ENCODE measurements at places on chromosomes 12 and 14.

DNA sequence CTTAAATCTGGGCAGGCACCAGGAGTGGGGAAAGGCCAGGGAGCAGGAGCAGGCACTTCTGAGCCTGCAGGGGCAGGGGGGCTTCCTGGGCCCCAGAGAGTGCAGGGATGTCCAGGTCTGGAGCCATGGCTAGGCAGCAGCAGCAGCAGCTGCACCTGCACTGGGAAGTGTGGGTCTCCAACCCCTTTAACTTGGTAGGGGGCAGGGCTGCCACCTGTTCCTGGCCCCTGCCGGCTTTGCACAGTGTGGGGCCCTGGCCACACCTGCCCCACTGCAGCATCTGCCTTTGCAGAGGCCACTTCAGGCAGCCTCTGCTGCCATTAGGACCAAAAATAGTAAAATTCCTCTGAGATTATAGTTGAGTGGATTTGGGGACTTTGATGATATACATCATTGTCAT, 138.5 kb downstream of the SLC16A7 start:
- DNase-seq = no peak

- no peak for DNase-seq
These were observed 1.6 kb downstream of the CTDSP2 start for GRCh38 chr12:57844709-57845477.

GRCh38 chr12:79317179-79317847, 373.5 kb downstream of the PAWR start:
- no peak for DNase-seq

DNA sequence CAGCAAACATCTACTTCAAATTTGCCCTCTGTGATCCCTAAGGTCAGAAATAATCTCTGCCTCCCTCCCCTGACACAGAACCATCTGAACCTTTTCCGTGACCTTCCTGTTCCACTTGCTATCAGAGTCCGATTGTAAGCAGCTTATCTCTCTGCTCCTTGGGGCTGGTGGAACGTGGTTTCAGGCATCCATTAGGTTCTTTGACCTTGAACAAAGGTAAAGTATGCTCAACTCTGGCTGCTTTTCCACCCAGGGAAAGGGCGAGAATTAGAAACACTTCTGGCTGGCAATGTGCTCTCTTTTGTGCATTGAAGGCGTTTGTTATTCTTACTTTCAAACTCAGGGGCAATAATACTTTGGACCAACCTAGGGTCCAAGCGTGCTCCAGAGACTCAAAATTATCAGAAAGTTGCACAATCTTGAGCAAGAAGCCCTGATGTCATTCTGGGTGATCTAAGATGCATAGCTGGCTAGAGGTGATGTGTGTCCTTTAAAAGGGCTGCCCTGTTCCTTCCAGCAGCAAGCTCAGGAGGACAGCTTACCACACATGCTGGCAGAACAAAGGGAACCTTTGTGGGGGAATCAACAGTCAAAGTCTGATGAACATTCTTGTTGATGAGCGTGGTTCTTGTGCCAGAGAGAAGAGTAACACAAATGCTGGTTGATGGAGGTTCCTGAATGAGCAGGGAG, 29.8 kb downstream of the ADGRD1 start:
- no peak for DNase-seq

DNA sequence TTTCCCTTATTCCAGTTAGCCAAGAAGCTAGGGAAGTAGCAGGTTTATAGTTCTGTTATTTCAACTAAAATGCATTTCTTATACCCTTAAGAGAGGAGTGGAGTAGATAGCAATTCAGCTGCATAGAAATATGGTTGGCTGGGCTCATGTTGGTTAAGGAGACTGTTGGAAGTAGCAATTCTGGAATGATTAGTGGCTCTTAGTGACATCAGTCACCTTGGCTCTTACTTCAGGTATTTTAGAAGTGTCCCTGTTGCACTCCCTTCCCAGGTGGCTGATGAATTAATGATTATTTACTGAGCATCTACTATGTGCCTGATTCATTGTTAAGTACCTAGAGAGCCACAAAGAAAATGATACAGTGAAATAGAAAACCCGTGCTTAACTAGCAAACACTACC, 128.1 kb downstream of the MGST1 start:
- DNase-seq = no peak

DNA sequence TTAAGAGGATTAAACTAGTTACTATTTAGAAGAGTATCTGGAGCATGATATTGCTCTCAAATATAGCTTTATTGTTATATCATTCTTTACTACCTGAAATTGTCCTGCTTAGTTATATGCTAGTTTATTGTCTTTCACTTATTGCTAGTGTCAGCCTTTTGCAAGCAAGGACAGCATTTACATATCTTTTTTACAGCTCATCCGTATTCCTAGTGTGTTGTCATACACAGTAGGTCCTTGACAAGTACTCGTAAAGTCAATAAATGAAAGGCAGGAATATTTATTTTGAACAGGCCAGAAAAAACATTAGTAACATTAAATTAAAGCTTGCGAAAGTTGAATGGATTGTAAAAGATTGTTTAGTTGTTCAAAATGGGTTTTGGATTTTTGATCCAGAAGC, 35.0 kb downstream of the CRADD start:
- no peak for DNase-seq

- no peak for DNase-seq
These were observed 36.3 kb downstream of the RIN3 start for GRCh38 chr14:92549859-92550230.

- DNase-seq = no peak
These were observed 244.3 kb upstream of the RTL1 start for GRCh38 chr14:101147848-101148247.

DNA sequence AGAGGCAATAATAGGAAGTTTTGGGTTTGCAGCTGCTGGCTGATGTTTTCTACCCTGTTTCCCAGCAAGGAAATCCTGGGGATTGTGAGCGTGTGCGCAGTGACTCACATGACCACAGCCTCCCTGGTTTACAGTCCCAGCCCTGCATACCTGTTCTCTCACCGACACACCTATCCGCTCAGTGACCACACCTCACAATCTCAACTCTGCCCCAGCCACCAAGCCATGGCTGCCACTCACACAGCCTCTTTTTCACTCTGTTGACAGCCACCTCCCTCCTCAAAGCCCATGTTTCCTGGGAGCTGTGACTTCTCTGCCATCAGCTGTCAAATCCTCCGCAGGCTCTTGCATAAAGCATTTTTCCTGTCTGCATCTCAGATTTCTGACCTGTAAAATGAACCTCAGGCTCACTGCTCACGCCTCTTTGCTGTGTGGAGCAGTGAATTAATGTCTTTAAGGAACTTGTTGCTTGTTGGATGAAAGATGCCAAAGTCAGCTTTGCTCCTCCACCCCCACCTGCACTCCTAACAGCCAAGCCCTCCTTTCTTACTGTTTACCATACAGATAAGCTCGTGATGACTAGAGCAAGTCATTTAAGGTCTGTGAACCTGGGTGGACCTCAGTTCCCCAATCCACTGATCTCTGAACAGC, 43.5 kb downstream of the B4GALNT3 start:
- DNase-seq = peak; percentile 92

DNA sequence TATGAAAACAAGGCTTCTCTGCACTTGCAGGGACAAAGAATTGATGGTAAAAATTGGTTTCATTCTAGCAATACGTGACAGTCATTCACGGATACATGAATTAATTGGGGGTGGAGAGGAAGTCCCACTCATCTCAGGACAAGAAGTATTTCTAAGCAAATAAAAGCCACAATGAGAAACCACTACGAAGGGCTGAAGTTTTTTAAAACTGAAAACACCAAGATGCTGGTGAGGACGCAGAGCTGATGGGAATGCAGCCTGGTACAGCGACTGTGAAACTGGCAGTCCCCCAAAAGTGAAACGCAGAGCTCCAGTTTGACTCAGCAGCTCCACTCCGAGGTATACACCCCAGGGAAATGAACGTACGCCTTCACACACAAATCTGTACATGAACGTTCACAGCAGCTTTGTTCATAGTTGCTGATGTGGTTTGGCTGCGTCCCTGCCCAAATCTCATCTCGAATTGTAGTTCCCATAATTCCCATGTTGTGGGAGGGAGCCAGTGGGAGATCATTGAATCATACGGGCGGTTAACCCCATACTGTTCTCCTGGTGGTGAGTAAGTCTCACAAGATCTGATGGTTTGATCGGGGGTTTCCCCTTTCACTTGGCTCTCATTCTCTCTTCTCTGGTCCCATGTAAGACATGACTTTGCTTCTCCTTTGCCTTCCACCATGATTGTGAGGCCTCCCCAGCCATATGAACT, 89.0 kb downstream of the SCARB1 start:
- DNase-seq = peak; percentile 49

DNA sequence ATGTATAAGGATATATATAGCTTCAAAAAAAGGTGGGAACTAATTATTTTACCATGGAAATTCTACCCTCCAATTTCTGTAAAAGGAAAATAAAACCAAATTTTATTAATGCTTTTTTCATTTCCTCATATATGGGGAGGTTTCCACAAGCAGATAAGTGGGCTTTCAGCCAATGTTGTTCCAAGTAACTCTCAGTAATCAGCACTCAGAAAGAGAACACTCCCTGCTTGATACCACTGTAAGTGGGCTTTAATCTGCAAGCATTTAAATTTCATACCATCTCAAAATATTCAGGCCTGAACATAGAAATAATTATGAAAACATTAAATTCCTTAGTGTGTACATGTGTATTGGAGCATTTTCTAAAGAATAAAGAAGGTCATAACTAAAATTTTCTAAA, 827.6 kb downstream of the C12orf50 start:
- DNase-seq = no peak

DNA sequence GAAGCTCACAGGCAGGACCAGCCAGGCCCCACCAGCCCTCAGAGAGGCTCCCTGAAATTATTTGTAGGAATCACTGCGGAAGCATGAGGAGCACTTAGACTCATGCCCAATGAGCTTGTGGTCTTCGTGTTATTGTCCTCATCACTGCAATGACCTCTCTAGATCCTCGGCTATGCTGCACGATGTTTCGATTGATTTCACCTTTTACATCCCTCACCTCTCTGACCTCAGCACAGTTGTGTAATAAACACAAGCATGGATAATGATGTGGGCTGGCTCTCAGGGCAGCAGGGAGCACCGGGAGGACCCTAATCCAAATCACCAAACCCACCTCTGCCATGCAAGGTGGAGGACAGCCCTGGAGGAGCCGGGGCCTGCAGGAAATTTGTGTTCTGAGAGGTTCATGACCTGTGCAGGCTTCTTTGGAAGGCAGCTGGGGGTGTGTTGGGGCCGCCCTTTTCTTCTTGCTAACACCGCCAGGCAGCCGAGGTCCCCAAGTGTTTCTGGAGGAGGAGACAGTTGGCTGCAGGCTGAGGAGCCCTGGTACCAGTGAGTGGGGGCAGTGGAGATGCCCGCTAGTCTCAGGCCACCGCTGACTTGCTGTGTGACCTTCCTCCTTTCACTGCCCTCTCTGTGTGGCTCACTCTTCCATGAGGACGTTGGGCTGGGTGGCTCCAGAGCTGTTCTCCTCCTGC, 29.5 kb upstream of the EML1 start:
- no peak for DNase-seq

GRCh38 chr12:45121224-45121623, 70.3 kb upstream of the DBX2 start:
- DNase-seq = no peak

GRCh38 chr14:100537446-100538350, 49.5 kb downstream of the BEGAIN start:
- DNase-seq = no peak

GRCh38 chr12:19695244-19696098, 256.2 kb downstream of the AEBP2 start:
- no peak for DNase-seq

DNA sequence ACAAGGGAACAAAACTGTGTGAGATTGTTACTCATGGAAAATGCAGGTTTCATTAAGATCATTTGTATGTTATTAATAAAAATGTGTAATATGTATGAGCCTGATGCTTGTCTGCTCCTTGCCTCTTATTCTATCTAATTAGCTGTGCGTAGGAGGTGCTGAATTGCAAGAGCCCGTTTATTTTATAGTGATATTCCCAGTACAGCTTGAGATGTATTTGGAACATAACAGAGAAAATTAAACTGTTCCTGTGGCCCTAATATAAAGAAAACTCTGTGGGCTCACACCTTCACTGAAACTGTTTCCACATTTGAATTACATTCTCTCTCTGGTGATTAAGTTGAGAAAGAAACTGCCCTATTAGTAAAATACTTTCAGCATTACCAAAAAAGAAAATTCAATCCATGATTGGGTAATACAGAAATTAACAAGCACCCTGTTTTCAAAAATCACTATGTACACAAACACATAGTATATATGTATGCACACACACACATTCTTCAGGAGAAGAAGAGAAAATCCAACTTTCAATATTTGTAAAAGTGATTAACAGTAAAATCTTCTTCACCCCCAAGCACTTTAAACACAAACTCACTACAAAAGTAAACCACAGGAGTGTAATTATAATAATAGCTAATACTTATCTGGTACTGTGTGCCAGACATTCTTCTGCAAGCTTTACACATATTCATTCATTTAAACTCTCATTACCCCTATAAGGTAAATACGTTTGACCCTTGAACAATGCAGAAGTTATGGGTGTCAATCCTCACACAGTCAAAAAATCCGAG, 233.2 kb downstream of the PHLDA1 start:
- no peak for DNase-seq

DNA sequence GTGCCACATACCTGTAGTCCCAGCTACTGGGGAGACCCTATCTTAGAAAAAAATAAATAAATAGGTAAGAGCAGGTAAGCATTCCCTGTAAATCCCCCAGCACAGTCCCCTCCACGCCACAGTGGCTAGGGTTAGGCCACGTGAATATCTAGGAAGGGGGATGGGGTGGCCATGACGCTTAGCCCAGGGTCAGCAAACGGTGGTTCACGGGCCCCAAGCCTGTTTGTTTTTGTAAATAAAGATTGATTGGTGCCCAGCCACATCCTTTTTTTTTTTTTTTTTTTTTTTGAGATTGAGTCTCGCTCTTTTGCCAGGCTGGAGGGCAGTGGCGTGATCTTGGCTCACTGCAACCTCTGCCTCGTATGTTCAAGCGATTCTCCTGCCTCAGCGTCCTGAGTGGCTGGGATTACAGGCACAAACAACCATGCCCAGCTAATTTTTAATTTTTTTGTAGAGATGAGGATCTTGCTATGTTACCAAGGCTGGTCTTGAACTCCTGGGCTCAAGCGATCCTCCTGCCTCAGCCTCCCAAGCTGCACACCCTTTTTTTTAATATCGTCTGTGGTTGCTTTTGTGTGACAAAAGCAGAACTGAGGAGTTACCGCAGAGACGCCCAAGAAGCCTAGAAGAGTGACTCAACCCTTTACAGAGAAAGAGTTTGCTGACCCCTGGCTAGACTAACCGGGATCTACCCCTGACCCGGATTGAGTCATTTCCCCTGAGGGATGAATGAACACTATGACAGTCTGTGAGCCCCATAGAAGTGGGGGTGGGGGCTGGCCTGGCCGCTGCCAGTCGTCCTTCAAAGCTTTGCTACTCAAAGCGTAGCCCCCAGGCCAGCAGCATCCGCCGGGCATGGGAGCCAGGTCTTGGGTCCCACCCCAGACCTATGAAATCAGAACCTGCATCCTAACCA, 113.7 kb upstream of the NCOR2 start:
- DNase-seq = peak; percentile 38

- no peak for DNase-seq
These were observed 20.4 kb downstream of the VASH1 start for GRCh38 chr14:76781648-76782051.

- no peak for DNase-seq
These were observed 14.2 kb upstream of the DYRK2 start for GRCh38 chr12:67634303-67634761.

GRCh38 chr12:102202556-102202955, 4.9 kb upstream of the PMCH start:
- no peak for DNase-seq

Measured in keratinocyte (primary cell).